ENCODE measurements at places on chromosomes 6 and 20.

DNA sequence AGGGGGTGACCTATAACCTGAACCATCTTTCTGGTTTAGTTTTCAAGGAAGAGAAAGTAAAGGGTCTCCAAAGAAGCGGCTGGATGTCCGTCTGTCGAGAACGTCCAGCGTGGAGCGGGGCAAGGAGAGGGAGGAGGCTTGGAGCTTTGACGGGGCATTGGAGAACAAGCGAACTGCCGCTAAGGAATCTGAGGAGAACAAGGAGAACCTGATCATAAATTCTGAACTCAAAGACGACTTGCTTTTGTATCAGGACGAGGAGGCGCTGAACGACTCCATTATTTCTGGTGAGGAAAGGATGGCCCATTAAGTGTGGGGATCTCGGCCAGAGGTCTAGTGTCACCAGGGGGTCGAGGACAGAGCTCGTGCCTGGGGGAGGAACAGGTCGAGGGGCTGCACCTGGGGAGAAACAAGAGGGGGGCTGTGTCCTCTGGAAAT, 159.2 kb downstream of the SYCP2 start:
- DNase-seq: no peak

- peak; percentile 3 for DNase-seq
Observed at GRCh38 chr6:86856937-86857563, 80.3 kb upstream of the HTR1E start.

DNA sequence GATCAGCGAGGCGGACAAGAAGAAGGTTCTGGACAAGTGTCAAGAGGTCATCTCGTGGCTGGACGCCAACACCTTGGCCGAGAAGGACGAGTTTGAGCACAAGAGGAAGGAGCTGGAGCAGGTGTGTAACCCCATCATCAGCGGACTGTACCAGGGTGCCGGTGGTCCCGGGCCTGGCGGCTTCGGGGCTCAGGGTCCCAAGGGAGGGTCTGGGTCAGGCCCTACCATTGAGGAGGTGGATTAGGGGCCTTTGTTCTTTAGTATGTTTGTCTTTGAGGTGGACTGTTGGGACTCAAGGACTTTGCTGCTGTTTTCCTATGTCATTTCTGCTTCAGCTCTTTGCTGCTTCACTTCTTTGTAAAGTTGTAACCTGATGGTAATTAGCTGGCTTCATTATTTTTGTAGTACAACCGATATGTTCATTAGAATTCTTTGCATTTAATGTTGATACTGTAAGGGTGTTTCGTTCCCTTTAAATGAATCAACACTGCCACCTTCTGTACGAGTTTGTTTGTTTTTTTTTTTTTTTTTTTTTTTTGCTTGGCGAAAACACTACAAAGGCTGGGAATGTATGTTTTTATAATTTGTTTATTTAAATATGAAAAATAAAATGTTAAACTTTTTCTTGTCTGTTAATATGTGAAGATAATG, 2.2 kb downstream of the HSPA1B start:
- DNase-seq: no peak

- DNase-seq: no peak
Observed at GRCh38 chr20:63011798-63012197, 5.0 kb upstream of the BHLHE23 start.

DNA sequence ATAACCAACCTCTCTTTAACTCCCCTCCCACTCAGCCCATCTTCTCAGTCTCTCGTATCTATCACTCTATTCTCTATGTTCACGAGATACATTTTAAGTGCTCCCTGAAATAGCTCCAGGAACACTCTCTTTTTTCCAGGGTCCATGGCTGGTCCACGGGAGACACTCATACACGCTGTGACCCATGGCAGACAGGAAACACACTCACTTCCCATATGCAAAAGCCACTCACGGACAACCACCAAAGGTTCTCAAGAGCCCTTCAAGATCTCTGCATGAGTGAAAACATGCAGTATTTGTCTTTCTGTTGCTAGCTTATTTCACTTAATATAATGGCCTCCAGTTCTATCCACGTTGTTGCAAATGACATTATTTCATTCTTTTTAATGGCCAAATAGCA, 71.4 kb upstream of the PCSK2 start:
- DNase-seq: no peak

- DNase-seq: no peak
Observed at GRCh38 chr20:47389867-47390347, 33.4 kb upstream of the ZMYND8 start.

- no peak for DNase-seq
Observed at GRCh38 chr6:165647041-165647440, 16.0 kb downstream of the PDE10A start.

DNA sequence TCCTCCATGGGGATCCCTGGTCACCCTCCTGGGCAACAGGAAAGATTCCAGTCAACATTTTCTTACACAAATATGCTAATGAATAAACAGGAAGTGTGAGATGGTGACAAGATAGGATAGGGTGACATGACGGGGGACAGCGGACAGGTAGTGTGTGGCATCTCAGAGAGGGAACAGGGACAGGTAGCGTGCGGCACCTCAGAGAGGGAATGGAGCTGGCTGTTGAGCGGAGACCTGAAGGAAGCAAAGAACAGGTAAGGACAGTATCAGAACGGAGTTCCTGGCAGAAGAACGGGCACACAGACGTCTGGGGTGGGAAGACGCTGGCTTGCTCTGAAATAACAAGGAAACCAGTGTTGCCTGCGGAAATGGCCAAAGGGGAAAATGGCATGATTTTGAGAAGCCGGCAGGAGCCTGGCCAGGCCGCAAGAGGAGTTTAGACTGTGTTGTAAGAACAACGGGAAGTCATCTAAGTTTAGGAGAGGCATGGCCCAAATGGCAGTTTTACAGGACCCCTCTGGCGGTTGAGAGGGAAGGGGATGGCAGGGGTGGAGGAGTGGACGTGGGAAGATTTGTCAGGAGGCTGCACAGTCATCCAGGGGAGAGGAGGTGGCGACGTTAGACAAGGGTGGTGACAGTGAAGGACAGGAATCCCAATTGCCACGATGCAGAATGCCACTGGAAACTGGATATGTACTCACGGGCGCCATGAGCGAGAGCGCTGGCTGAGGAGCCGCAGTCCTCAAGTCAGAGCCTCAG, 111.6 kb downstream of the JPH2 start:
- no peak for DNase-seq

DNA sequence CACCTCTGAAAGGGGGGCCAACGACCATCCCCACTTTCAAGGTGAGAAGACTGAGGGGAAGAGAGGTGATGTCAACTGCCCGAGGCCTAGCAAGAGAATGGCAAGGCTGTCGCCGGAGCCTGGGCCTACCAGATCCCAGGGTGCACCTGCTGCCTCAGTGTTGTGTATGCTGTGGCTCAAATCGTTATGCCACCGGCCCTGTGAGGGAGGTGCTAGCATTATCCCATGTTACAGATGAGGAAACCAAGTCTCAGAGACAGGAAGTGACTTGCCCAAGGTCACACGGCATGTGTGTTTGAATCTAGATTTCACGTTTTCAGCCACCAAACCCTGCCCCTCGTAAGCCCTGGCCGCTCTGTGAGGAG, 152.5 kb downstream of the CEBPB start:
- no peak for DNase-seq

DNA sequence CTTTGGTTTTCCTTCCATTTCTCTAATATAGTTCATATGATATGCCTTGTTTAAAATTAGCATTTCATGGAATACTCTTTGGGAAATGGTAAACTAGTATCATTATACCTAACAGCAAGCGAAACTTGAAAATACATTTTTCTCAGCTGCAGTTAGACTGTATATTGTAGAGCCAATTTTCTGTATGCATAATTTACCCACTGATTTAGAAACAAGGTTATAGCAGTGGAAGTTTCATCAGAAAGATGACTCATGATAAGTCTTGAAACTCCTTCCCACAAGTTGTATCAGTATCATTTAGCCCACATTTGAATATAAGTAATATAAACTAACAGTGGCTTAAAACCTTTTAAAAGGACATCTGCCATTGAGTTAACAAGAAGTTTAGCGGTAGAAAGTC, 164.8 kb upstream of the BMP5 start:
- DNase-seq: peak; percentile 39

DNA sequence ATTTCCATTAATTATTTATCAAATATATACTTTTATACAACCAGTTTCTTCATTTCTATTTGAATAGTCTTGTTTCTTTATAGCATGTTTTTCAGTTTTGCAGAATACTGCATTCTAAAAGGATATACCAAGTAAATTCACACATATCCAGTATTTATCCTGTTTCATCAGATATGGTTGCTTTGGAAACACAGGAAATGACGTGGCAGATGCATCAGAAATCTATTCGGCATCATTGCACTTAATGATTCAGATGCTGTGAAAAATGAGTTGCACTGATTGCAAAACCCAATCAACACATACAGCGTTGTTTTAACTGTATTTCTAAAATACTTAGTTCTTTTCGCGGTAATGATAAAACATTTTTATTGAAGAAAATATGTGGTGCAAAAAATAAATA, 594.9 kb downstream of the CDH26 start:
- DNase-seq: no peak

GRCh38 chr6:160363016-160363996, 15.1 kb downstream of the SLC22A3 start:
- DNase-seq: no peak

- no peak for DNase-seq
Observed at GRCh38 chr6:146862508-146862919, 263.7 kb downstream of the ADGB start.

DNA sequence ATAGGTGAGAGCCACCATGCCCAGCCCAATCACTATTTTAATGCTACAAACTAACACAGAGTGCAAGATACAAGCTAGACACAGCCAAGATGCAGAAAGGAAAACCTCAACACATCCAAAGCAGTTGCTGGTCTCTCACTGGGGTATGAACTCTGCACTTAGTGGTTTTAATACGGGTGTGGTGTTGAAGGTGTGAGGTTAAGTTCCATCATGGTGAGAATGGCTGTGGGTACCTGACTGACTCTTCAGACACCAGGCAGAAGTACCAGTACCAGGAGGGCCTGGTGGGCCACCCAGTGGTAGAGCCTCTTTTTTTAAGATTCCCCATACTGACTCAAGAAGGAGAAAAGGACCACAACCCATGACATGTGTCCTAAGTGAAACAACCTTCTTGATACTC, 13.0 kb downstream of the GNAS-AS1 start:
- DNase-seq: no peak

- no peak for DNase-seq
Observed at GRCh38 chr6:53309059-53309900, 39.5 kb downstream of the ELOVL5 start.

GRCh38 chr6:147054158-147054557, 150.1 kb upstream of the STXBP5 start:
- DNase-seq: no peak

DNA sequence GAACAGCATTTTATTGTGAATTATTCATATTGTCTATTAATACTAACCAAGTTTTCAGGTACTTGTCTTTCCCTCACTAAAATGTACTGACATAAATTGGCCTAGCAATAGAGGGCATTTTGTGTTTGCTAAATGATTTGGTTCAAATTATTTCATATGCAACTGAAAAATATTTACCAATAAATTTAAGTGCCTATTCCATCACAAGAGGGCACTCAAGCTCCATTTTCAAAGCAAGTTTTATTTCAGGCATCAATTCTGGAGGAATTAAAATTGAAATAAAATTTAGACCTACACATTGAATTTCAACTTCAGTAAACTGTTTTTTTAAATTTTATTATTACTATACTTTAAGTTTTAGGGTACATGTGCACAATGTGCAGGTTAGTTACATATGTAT, 114.3 kb upstream of the SYNCRIP start:
- peak; percentile 4 for DNase-seq

DNA sequence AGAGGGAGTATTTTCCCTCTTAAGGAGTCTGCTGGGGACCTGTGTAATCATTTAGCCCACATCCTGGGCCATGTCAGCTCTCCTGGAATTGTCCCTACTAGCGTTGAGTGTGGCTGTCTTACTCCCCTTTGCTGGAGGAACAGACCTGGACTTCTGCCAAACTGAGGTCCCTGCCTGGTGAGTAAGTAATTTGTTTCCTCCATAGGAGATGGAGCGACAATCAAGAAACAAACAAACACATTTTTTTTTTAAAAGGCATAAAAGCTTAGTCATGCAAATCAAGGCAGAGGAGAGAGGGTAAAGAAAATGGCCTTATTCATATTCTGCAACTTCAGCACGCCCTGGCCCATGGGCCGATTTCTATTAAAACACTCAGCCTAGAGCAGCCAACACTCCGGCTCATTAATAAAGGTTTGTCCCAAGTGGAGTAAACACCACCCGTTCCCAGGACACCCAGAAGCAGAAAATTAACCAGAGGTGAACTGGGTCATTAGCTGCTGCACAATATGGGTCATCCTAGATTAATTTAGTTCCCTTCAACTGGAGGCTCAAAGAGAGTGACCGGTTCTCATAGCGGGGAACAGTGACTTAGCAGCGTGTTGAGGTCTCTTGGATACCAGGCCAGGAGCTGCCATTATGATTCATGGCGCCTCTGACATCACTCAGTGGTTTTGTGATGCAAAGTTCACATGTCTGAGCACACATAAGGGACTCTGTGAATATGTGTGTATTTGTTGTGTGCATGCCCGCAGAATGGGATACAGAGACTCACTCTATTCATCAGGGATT, 165.0 kb upstream of the SULF2 start:
- no peak for DNase-seq

GRCh38 chr6:26300359-26300758, 64.6 kb upstream of the BTN3A2 start:
- DNase-seq: no peak

GRCh38 chr6:27894839-27895762, 17.1 kb downstream of the OR2B2 start:
- DNase-seq: peak; percentile 58

DNA sequence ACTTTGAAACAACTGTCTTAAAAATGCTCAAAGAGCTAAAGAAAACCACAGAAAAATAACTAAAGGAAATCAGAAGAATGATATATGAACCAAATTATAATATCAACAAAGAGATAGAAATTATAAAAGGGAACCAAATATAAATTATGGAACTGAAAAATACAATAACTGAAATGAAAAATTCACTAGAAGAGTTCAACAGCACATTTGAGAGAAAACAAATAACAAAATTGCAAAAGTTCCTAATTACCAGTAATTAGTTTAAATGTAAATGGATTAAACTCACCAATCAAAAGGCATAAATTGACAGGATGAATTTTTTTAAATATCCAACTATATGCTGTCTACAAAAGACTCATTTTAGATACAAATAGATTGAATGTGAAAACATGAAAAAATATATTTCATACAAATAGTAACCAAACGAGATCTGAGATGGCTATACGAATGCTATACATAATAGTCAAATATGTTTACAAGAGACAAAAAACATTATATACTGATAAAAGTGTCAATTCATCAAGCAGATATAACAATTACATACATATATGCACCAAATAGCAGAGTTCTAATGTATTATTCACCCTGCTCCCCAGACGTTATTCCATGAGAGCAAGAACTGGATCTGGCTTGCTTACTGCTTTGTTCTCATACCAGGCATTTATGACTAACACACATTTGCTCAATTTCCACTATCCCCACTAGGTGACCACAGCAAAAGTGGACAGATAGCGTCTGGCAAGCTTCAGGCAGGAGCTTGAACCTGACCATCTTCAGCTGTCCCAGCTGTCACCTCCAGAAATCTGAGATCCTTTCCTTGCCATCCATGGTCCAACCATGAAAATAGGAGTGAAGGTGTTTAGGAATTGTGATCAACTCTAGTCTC, 72.4 kb upstream of the SIRPA start:
- DNase-seq: no peak

- DNase-seq: no peak
Observed at GRCh38 chr6:144778773-144779492, 493.8 kb downstream of the UTRN start.

- no peak for DNase-seq
Observed at GRCh38 chr6:56505512-56506260, 137.0 kb downstream of the DST start.
